ENCODE measurements at places on chromosomes 3 and 15.

- peak; percentile 33 for DNase-seq
Observed at GRCh38 chr3:117035745-117036144, 326.2 kb downstream of the TUSC7 start.

GRCh38 chr15:43469867-43470266 lies 23.1 kb downstream of the TP53BP1 start:
- DNase-seq, result peak; percentile 76

DNA sequence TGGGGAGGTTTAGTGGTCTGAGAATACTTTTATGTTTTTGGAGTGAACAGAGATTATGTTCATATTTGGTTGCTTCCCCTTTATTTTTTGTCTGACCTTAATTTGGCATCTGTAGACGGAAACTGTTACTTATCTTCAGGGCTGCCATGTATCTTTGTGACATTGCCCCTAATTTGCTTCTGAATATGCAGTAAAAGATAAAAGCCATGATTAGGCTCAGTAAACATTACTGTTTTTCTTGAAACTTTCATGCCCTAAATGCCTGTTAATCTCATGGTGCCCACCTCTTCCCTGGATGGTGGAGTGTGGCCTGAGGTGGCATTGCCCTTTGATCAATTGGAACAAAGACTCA lies 106.7 kb downstream of the C3orf70 start:
- peak; percentile 11 for DNase-seq

DNA sequence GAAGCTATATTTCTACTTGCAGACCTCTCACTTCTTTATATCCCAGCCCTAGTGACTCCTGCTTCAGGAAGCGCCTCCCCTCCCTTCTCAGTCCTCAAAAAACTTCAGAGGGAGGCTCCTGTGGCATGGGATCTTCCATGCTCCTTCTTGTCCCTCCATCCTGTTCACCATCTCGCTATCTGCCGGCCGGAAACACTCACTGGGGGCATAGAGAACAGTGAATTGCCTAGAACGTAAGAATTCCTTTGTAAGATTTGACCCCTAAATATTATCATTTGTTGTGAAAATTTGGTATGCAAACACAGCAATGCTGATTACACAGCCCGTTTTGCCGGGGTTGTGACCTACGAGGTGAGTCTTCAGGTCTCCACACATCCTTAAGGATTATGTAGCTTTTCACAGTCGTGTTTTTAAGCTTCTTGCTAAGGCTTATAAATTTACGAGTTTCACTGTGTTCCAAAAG lies 218.7 kb upstream of the ATP10A start:
- DNase-seq, result no peak
